ENCODE measurements at places on chromosomes 16 and 17. TPM values are rescaled to one million over a fixed set of nuclear protein-coding genes. Genes with fewer than 3 reads are reported as not detected.

ETV4 gene
- total RNA-seq = 128 TPM

C16orf95 gene
- 7.2 TPM for total RNA-seq

RND2 gene
- total RNA-seq = 0.11 TPM

KRTAP2-1 gene
- not detected for total RNA-seq

GRCh38 chr17:50672831-50673551 lies 34.7 kb downstream of the ANKRD40 start:
- no peak for DNase-seq

DNA sequence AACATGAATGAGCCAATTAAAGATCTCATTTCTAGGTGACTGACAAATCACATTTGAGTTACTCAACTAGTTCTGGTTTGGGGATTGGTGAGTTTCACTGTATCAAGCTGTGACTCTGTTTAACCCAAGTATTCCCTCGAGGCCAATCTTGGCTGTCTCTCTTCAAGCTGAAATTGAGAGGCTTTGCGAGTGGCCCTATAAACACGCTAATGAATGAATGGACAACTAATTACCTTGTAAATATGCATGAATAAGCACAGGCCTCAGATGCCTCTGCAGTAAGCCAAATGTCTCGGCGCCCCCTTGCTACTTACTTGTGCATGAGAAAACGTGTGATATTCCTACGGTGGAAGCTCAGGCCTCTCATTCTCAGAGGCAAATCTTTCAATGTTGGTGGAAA lies 450.3 kb upstream of the PSMD7 start:
- DNase-seq = no peak

ATP6V0C gene
- 10.4 TPM for total RNA-seq

KRTAP4-12 gene
- total RNA-seq = not detected

- DNase-seq = no peak
These were observed 320 bp downstream of the SPAG9 start for GRCh38 chr17:51120357-51120738.

GRCh38 chr16:4477966-4478365 lies 1.8 kb downstream of the HMOX2 start:
- DNase-seq = no peak

DNA sequence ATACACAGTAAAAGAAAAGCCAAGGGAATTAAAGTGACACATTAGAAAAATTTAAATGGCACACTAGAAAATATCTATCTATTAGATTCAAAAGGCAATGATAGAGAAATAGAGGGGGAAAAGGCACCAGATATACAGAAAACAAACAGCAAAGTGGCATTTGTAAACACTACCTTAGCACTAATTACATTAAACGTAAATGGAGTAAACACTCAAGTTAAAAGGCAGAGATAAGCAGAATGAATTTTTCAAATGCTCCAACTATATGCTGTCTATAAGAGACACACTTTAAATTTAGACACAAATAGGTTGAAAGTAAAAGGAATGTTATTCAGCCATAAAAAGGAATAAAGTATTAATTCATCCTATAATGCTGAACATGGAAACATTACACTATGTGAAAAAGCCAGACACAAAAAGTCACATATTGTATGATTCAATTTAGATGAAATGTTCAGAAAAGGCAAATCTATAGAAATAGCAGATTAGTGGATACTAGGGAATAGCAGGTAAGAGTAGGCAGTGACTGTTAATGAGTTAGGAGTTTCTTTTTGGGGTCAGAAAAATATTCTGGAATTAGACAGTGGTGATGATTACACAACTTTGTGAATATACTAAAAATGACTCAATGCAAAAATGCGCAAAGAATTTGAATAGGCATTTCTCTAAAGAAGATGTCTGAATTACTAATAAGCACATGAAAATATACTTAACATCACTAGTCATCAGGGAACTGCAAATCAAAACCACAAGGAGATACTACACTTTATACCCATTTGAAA lies 92.4 kb downstream of the BRIP1 start:
- DNase-seq = no peak

- DNase-seq = no peak
These were observed 14.3 kb downstream of the ARHGAP23 start for GRCh38 chr17:38442548-38442947.

DNA sequence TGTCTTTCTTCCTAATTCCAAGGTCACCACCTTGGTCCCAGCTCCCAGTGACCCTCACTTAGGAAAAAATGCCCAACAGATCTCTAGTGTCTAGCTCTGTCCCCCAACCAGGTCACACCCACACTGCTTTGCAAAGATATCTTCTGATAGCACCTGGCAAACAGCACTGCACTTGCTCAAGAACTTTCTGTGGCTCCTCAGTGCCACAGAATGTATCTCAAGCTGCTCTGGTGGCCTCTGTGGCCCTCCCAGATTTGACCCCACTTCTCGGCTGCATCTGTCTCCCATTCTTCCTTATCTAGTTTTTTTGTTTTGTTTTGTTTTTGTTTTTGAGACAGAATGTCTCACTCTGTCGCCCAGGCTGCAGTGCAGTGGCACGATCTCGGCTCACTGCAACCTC lies 5.0 kb downstream of the ZNF688 start:
- no peak for DNase-seq
